ENCODE measurements at places on chromosomes 11 and 22. TPM values are rescaled to one million over a fixed set of nuclear protein-coding genes. Genes with fewer than 3 reads are reported as not detected.

DNA sequence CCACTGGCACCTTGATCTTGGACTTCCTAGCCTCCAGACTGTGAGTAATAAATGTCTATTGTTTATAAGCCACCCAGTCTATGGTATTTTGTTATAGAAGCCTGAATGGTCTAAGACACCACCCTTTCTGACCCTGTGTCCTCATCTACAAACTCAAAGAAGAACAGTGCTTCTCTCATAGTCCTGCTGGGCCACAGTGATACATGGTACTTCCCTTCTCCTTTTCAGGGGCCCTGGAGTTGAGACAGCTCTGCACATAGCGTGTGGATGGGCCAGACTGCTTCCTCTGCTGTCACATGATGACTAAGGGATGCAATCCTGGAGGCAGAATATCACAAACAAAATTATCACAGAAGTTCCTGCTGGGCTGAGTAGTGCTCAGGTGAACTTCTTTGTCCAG lies 5.0 kb downstream of the KCNJ11 start:
- peak; percentile 52 for DNase-seq

Gene OR56A1
- total RNA-seq = not detected

DNA sequence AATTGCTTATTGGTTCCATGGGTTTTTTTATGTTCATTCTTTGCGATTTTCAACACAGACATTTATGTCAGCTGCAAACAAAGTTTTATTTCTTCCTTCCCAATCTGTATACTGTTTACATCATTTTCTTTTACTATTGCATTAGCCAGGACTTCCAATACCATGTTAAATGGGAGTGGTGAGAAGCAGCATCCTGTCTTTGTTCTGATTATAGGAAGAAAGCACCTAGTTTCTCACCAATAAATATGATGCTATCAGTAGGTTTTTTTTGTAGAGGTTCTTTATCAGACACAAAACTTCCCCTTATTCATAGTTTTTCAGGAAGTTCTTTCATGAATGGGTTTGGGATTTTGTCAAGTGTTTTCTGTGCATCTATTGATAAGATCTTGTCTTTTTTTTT lies 28.0 kb upstream of the OR8B8 start:
- DNase-seq = no peak

GRCh38 chr11:22807855-22808570 lies 21.6 kb downstream of the SVIP start:
- DNase-seq = peak; percentile 87

DNA sequence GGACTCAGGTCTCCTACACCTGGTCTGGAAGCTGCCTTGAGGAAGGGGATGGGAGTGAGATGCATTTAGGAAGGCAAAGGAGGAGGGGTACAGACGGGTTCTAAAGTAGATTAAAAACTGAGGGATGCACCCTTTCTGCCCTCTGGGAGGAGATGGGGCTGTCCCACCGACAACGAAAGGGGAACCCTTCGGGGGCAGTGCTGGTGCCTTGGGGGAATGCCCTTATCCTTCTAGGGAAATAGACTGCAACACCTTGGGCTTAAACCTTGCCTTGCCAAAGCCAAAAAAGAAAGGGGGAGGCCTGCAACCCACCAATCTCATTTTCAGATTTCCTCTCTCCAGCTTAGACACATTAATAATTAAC lies 89.8 kb downstream of the PLEKHA7 start:
- no peak for DNase-seq

Gene SHANK2
- total RNA-seq = under 0.01 TPM

GRCh38 chr11:131858505-131858904 lies 488.1 kb downstream of the NTM start:
- DNase-seq = no peak

- no peak for DNase-seq
Observed at GRCh38 chr22:27128461-27129085, 471.2 kb downstream of the MIAT start.

DNA sequence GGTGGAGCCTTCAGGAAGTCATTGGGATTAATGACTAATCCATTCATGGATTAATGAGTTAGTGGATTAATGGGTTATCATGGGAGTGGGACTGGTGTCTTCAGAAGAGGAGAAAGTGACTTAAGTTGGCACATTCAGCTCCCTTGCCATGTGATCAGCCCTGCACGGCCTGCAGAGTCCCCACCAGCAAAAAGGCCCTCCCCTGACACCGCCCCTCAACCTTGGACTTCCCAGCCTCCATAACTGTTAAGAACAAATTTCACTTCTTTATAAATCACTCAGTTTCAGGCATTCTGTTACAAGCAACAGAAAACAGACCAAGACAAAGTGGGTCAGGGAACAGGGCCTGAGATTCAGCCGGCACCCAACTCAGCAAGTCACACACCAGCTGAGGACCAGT lies 85.3 kb downstream of the MICAL3 start:
- no peak for DNase-seq

- DNase-seq = no peak
Observed at GRCh38 chr22:42811459-42811858, 45.6 kb downstream of the ARFGAP3 start.

DNA sequence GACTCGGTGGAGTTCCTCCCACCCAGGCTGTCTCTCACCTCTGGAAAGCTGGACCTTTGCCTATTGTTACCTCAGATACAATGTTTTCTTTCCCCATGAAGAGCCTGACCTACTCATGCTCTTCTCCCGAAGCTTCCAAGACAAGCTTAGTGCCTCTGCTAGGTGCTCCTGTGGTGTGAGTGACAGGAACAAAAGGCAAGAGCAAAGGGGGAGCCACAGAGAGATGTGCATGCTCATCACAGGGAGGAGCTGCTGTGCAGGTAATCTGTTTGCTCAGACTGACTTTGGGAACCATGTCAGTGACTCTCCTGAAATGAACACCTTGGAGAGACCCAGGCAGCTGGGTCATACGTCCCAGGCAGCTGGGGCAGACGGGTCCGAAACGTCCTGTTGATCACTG lies 53.6 kb upstream of the VSTM5 start:
- no peak for DNase-seq

- DNase-seq = no peak
Observed at GRCh38 chr11:45484326-45484883, 181.0 kb downstream of the CHST1 start.

Gene HEPN1
- total RNA-seq = 0.20 TPM

Gene OR56A4
- not detected for total RNA-seq

DNA sequence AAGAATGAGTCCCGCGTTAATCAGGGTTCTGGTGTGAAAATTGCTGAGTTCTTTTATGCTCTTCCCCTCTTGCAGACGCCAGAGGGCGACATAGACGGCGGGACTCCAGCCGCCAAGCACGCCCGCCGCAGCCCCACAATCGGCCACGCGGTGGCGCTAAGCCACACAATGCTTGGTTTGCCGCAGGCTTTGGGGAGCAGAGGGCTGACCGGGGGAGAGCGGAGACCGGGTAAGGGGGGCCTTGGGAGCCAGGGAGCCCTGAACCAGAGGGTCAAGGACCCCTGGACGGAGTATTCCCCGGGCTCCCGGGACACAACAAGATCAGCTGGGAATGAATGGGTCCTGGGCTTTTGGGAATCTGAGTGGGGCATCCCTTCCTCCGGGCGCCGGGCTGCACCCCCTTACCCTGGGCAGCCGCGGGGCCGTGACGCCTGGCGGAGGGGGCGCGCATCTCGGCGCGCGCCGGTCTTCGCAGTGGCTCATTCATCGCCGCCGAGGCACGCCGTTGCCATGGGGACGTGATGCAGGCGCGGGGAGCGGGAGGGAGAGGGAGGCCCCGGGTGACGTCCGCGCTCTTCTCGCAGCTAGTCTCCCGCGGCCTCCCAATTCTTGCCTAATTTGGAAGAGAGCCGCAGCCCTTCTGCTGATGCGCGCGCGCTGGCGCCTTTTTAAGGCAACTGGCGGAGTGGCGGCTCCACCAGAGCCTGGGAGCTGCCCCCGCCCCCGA lies 12.2 kb upstream of the NPAS4 start:
- peak; percentile 91 for DNase-seq

GRCh38 chr11:90558328-90558865 lies 335.5 kb upstream of the CHORDC1 start:
- DNase-seq = no peak

- no peak for DNase-seq
Observed at GRCh38 chr22:24686280-24686679, 83.3 kb downstream of the GGT1 start.

GRCh38 chr11:125165111-125165842 lies 726 bp downstream of the PKNOX2 start:
- DNase-seq = peak; percentile 27

- DNase-seq = peak; percentile 24
Observed at GRCh38 chr22:33271390-33272161, 213.4 kb upstream of the SYN3 start.

DNA sequence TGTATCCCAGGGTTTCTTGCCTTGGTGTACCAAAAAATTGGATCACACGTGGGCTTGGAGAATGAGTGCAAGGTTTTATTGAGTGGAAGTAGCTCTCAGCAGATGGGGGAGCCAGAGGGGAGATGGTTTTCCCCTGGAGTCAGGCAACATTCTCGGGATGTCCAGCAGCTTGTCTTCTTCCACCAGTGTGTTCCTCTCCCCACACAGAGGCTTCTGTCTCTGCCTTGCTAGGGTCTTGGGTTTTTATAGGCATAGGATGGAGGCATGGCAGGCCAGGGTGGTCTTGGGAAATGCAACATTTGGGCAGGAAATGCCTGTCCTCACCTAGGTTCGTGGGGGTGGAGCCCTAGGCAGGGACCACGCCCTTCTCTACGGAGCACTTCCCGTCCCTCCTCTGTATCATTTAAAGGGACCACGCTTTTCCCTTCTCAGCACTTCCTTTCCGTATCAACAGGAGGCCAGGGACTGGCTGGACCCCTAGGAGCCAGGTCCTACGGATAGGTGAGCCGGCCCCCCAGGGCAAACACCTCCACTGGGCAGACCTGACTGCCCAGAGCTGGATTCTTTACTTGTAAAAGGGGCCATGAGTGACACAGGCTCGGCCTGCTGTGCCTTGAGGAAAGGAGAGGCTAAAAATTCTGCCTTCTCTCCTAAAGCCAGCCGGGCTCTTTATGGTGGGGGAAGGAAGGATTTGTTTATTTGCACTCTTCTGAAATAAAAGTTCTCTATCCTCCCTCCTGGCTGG lies 55.3 kb upstream of the CCDC188 start:
- DNase-seq = peak; percentile 55

DNA sequence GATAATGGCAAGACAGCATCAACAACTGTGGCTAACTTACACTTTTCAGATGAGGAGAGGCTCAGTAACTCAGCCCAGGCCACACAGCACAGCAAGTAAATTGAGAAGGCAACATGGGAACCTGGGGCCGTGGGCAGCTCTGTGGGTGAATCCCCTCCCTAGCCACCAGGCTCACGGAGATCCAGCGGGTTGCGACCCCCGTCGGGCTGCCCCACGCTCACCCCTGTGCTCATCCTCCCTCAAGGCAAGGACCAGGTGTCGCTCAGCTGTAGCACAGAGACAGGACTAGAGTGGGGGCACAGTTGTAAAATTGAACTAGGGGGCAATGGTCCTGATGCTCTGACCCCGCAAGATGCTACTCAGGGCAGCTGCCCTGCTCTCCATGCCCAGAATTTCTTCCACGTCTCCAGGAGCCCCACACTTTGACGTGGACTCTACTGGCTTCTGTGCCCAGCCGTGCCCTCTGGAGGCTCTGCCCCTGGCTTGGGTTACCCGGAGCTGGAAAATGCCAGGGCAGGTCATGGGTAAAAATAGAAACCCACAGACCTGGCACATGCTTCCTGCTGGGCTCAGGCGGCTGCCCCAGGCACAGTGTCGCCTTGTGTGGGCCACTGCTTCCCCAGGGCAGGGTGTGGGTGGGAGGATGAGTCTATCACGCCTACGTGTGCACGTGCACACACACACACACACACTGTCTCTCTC lies 9.0 kb downstream of the TUBA8 start:
- DNase-seq = no peak

GRCh38 chr11:93783765-93784144 lies 327 bp upstream of the MED17 start:
- DNase-seq = no peak

Gene OR2AG1
- not detected for total RNA-seq

Gene ISX
- not detected for total RNA-seq

- peak; percentile 59 for DNase-seq
Observed at GRCh38 chr11:118921121-118921928, 4.4 kb downstream of the BCL9L start.

GRCh38 chr11:125772834-125773505 lies 5.7 kb downstream of the PATE2 start:
- no peak for DNase-seq

- DNase-seq = peak; percentile 55
Observed at GRCh38 chr11:16738947-16739815, 734 bp downstream of the C11orf58 start.

- peak; percentile 78 for DNase-seq
Observed at GRCh38 chr22:28798810-28799605, 1.4 kb downstream of the XBP1 start.

DNA sequence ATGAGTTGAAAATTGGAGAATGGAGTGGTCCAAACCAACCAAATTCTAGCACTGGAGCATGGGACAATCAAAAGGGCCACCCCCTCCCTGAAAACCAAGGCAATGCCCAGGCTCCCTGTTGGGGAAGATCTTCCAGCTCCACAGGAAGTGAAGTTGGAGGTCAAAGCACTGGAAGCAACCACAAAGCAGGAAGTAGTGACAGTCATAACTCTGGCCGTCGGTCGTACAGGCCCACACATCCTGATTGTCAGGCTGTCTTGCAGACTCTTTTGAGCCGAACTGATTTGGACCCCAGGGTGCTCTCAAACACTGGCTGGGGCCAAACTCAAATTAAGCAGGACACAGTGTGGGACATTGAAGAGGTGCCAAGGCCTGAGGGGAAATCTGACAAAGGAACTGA lies 80.5 kb upstream of the ADSL start:
- DNase-seq = peak; percentile 38

Gene FIBIN
- total RNA-seq = not detected

DNA sequence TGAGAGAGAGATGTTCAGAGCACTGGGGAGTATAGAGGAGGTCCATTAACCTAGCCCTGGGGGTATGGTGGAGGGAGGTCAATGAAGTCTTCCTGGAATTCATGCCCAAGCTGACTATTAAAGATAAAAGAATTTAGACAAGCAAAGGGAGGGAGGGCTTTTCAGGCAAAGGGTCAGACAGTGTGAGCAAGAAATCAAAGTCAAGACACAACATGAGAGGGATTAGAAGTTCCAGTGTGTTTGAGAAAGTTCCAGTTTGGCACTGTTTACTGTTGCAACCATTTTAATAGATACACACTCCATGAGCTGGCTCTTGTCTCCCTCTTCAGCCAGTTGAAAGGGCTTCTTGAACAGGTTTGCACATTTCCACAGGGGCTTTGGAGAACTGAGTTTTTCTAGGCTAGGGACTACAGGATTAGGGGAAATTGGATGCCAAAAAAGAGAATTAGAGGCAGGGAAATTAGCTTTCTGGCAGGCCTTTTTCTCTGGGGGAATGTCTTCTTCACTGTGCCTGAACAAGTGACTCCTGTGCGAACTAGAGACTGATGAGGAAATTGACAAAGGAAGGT lies 14.7 kb upstream of the NNMT start:
- no peak for DNase-seq

Gene WBP2NL
- total RNA-seq = not detected

Measured in lung microvascular endothelial cell (primary cell).